ENCODE measurements at places on chromosomes 1 and 21.

- DNase-seq: no peak
Measured at GRCh38 chr1:44775930-44776729, 790 bp downstream of the RPS8 start.

- no peak for DNase-seq
Measured at GRCh38 chr1:177035586-177035985, 128.9 kb downstream of the ASTN1 start.

- no peak for DNase-seq
Measured at GRCh38 chr21:31408301-31409088, 64.4 kb upstream of the TIAM1 start.

- no peak for DNase-seq
Measured at GRCh38 chr1:201807958-201808632, 20.9 kb upstream of the IPO9 start.

Data from NCI-H69 (cell line).